Activated CD8-positive, alpha-beta memory T cell treated with anti-CD3 and anti-CD28 coated beads, Interleukin-2, amount 10 ng/mL, durations not matched to agents 7 days and 5 days (primary cell): ENCODE measurements at places on chromosomes 7 and 10.

DNA sequence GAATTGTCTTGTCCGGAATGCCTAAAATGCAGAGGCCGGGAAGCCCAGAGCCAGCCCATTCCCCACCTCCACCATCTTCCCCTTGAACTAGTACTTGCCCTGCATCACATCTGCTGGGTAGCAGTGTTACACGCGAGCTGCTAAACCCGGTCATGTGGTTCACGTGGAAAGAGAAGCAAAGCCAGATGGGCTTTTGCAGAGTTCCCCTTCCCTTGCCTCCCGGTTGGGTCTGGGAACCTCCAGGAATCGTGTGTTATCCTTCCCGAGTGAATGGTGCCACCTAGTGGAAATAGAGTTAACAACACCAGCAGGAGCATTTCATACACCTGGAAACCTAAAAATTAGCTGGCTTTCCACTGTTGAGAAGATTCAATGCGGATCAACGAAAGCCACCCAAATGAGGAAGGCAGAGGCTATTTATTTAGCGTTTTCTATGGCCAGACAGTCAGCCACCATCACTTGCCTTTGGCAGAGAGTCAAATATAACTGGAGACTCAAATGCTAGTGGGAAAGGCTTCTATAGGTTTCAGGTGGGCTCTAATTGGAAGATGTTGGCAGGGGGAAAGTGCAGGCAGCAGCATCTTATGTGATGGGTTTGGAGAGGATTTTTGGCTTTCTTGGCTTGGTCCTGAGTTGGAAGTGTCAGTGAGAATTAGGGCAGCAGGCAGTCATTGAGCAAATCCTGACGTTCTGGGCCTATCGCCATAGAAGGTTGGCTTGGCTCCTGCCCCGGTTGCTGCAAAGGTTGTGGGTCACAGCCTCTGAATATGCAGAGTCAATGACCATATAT, 12.9 kb upstream of the DENND2A start:
- DNase-seq, result peak; percentile 47

DNA sequence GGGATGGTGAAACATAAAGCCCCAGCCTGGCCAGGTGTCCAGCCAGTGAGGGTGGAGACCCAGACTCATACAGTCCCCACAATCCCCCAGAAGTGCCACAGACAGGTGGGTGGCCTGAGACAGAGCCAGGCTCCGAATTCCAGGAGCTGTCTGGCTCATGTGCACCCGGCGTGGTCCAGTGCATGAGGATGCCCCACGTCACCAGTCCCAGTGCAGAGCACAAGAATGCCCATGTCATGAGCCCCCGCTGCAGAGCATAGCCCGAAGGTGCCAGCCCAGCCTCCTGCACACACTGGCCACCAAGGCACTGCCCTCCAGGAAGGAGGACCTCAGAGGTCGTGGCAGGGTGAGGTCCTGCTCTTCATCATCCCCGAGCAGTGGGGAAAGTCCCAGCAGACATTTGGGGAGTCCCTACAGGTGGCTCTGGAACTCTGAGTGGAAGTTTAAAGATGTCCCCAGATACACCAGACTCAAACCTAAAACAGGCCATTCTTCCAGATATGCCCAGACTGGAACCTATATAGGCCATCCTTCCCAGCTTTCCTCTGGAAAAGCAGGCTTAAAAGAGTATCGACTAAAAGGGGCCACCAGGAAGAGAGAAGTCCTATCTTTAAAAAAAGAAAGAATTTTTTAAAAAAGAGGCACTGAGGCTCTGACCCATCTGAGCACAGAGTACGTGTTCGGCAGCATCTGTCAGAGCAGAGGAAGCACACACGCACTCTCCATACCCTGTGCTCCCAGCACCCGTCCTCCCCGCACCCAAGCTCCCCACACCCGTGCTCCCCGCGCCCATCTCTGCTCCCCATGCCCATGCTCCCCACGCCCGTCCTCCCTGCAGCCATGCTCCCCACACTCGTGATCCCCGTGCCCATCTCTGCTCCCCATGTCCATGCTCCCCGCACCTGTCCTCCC, 11.5 kb downstream of the DIP2C start:
- no peak for DNase-seq

GRCh38 chr7:101832205-101832631, 14.8 kb downstream of the CUX1 start:
- no peak for DNase-seq

GRCh38 chr10:6409971-6410643, 170.0 kb downstream of the PRKCQ start:
- DNase-seq, result peak; percentile 73

GRCh38 chr7:45937301-45937700, 16.2 kb upstream of the IGFBP3 start:
- DNase-seq, result no peak

GRCh38 chr7:7051206-7051877, 131.0 kb upstream of the C1GALT1 start:
- DNase-seq, result no peak

GRCh38 chr7:138665249-138665648, 35.9 kb downstream of the SVOPL start:
- DNase-seq, result no peak

DNA sequence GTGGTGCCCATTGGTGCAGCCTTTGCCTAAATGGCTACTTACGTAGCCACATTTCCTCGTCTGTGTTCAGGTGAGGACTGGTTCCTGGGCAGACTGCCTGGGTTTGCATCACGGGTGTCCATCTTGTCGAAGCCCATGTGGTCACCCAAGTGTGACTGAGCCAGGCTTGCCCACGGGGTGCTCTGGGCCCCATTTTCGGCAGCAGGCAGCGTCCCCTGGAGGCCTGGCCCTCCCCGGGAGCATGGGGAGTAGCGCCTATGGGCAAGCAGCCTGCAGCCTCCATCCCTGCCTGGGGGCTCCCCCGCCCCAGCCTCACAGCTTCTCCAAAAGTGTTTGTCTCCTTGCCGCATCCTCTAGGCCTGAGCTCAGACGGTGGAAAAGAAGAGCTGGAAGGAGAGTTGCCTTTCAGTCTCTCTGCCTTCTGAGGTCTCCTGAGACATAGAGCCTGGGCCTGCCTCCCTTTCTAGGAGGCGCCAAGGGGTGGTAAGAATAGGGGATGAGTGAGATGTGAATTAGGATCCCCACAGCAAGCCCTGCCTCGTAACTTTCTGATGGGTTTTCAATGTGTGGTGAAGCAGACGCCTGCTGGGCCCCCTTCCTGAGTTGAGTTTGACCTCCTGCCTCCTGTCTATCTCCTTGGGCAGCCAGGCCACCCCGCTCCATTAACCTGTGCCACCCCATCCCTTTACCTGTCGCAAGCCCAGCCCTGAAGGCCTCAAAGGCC, 42.7 kb downstream of the HTRA1 start:
- no peak for DNase-seq

GRCh38 chr10:77544617-77545016, 93.0 kb downstream of the KCNMA1 start:
- no peak for DNase-seq

- no peak for DNase-seq
Measured at GRCh38 chr10:7533657-7534479, 123.0 kb upstream of the SFMBT2 start.

DNA sequence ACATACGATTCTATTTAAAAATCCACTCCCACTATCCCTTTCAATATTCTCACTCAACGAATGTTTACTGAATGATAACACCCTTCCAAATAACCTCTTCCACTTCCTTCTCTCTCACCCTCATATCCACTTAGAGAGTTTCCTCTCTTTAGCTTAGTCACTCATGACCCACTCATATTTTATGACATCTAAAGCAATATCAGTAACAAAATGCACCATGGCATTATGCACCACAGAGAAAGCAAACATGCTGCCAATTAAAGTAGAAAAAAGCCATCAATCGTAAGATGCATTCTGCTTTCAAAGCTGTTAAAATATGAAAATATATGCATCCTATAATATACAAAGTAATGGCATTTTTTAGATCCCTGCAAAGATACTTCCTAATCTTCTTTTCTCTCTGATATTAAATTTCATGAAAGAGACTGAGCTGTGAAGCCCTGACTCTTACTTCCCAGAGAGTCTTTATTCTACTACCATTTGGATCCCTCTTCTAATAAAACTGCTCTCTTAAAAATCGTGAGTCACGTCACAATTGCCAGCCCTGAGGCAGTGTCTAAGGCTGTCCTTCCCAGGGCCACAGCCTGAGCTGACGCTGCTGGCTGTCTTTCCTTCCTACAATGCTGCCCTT, 283.0 kb upstream of the KLF6 start:
- DNase-seq, result no peak

- no peak for DNase-seq
Measured at GRCh38 chr7:101787864-101788263, 29.6 kb upstream of the CUX1 start.

DNA sequence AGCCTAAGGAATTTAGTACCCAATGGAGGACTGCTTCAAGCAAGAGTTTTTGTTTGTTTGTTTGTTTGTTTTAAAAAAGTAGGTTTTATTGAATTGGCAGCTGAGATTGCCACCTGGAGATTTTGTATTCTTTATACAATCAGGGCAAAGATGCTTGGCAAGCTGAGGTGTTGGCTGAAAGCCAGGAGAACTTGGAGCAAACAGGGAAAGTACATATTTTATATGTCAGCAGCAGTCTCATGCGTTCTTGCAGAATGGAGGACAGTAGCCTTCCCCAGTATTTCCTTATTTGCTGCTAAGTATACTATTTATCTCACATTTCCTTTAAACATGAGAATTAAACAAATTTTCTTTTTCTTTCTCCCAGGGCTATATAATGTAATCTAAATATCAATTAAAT, 22.6 kb upstream of the ICA1 start:
- no peak for DNase-seq

GRCh38 chr7:36280840-36281812, 108.5 kb upstream of the ANLN start:
- peak; percentile 52 for DNase-seq

DNA sequence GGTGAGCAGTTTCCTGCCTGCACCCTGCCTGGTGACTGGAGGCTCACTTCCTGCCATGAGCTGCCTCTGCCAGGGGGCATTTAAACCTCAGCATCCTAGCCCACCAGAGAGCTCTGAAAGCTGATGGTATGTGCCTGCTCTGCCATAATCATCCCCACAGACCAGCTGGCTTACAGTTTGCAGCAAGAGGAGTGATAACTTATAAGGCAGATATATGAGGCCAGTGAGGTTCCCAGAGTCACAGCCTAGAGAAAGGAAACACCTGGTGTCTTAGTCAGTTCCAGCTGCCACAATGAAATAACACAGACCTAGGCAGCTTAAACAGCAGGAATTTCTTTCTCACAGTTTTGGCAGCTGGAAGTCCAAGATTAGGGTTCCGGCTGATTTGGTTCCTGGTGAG, 232.0 kb downstream of the PAXIP1 start:
- no peak for DNase-seq

DNA sequence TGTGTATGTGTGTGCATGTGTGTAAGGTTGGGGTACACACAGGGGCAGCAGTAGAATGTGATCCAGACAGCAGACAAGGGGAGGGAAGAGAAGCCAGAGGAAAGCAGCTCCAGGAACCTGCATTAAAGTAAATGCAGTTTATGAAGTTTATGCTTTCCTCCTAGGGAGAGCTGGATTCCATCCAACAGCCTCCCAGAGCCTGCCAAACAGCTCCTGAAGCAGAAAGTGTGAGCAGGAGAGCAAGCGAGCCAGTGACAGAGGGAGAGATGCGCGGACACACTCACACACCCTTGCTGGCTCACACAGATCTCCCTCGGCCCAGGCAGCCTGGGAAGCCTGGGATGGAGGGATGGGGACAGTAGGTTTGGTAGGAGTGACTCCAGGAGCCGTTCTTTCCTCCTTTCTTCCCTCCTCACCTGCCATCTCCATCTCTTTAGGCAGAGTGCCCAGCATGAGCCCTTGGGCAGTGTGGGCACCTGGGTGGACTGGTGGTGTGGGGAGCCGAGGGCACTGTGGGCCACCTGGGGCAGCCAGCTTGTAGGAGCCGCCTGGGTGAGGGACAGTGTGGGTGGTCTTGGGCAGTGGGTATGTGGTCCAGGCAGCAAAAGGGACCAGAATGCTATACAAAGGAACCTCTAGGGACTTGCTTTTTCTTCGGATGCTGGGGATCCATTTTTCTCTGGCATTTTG, 46.1 kb downstream of the PAX2 start:
- no peak for DNase-seq

DNA sequence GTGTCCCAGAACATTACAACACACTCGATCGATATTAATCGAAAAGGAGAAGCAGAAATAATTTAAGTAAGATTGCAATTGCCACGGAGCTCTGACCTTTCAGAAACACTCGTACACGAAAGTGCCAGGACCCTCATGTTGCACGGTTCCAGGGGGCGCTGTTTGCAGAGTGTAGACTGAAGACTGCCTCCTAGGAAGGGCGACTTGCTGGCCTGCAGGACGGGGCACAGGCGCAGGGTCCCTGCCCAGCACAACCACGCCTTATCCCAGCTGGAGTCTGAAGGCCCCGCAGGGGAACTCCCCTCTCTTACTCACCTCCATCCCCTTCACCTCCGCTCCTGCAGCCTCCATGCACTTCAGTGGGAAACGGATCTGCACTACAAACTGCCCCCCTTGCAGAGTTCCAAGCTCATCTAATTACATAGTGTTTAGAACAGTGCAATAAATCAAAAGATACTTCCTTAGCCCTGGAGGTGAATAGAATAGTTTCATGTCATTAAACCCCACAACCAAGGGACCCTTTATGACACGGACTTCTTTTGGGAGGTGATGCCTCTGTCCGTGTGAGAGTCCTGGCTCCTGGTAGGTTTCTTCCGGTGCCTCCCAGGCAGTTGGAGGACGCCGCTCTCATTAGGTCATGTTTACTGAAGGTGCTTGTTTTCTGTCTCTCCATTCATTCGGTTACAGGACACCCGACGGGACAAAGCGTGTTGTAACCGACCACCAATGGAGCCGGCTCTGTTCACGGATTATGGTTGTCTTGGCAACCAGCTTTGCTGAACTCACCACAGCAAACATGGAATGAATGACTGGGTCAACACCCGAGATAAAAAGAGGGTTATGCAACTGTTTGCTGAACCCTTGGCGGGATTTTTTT, 262.2 kb downstream of the BAMBI start:
- DNase-seq, result no peak

DNA sequence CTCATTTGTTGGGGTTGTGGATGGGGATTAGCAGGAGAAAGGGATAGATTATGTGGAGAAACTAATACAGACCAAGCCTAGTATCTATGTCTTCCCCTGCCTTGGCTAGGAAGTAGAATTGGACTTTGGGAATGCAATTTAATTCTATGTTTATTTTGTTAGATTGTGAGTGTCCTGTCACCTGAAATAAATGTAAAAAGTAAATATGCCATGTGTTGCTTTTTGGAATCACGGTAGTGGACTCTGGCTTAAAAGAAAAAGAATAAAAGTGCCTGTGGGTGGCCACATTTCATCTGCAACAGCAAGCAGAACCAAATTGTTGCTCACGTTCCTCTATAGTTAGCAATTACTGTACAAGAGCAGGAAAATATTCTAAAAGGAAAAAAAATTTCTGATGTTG, 42.3 kb downstream of the TET1 start:
- DNase-seq, result no peak

DNA sequence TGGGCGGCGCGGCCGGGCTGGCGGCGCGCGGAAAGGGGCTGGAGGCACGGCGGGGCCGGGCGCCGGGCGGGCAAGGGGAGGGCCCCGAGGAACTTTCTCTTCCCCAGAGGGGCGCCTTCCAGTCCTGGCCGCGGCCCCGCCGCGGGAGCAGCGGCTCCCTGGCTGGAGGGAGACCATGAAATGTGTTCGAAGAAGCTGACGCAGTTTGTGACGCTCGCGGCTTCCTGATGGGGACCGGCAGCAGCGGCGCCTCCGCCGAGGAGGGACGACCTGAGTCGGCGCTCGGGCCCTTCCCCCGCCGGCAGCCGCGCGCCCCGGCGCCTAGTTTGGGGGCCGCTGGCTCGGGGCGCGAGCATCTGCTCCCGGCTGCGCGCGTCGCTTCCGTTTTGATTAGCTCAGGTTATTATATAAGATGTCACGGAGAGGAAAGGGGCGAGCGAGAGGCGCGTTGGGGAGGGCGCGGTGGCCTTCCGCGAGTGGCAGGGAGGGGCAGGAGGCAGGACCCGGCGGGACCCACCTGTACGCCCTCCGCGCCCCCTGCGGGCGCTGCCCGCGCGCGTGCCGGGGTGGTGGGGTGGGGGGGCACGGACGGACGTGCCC, 57.1 kb upstream of the PCGF5 start:
- DNase-seq, result peak; percentile 85
